ENCODE measurements at places on chromosomes 2 and 18. TPM values are rescaled to one million over a fixed set of nuclear protein-coding genes. Genes with fewer than 3 reads are reported as not detected.

DNA sequence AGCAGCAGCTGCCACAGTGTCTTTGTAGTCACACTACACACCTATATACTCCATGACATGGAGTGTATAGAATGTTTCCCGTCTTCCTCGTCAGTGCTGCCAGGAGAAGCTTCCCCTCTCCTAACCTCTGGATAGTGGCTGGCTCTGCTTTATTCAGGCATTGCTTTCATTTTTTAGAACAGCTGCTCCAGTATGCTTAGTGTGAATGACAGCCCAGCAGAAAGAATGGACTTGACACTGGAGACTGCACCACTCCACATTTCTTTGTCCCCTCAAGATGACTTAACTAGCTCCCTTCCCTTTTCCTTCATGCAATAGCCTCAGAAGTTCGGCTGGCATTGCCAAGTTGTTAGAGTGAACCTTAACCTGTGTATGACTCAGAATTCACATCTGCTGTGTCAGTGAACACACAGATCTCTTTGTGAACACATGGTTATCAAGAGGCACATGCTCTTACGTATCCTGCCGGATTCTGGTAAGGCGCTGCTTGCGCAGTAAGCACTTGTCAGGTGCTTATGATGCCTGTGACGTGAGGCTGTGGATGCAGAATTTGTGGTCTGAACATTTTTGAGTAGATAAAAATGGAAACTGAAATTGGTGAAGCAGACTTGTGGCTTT lies 73.9 kb downstream of the NEDD4L start:
- DNase-seq = peak; percentile 82

DNA sequence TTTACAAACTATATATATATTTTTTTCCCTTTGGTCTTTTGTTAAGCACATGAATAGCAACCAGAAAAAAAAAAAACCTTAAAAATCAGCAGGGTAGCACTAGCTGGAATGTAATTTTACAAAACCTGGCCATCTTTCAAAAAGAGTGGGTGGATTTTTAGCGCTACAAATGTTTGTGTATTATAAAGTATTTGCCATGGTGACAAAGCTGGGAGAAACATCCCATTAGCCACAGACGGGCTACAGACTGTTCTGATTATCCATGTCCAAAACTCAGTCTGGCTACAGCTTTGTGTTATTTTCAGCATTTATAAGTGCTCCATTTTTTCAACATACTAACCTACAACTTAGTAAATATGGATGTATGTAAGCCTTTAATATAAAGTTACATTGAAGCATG lies 249.5 kb upstream of the TANK start:
- peak; percentile 79 for DNase-seq

DNA sequence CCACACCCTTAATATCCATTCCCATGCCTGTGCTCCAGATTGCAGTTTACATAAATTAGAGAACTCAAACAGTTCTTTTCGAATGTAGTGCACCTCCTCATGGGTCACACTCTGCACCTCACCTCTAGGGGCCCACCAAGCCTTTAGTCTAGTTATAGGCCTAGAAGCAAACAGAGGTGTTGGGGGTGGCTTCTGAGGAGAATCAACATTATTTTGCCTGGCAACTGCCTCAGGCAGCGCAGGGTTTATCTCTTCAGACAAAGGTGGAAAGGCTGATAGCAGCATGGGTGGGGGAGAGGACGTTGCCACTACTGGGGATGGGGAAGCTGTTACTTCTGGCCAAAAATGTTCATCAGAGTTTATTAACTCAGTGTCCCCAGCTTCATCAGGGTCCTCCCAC lies 5.0 kb upstream of the GYPC start:
- DNase-seq = no peak

DNA sequence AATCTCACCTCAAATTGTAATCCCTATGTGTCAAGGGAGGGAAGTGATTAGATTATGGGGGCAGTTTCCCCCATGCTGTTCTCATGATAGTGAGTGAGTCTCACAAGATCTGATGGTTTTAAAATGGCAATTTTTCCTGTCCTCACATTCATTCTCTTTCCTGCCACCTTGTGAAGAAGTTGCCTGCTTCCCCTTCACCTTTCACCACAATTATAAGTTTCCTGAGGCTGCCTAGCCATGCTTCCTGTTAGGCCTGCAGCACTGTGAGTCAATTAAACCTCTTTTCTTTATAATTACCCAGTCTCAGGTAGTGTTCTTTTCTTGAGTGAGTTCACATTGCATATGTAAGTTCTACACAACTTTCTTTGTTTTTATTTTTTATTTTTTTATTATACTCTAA lies 271.5 kb downstream of the EXOC6B start:
- DNase-seq = no peak

GRCh38 chr2:186780701-186781316 lies 68.2 kb downstream of the ZSWIM2 start:
- peak; percentile 46 for DNase-seq

DNA sequence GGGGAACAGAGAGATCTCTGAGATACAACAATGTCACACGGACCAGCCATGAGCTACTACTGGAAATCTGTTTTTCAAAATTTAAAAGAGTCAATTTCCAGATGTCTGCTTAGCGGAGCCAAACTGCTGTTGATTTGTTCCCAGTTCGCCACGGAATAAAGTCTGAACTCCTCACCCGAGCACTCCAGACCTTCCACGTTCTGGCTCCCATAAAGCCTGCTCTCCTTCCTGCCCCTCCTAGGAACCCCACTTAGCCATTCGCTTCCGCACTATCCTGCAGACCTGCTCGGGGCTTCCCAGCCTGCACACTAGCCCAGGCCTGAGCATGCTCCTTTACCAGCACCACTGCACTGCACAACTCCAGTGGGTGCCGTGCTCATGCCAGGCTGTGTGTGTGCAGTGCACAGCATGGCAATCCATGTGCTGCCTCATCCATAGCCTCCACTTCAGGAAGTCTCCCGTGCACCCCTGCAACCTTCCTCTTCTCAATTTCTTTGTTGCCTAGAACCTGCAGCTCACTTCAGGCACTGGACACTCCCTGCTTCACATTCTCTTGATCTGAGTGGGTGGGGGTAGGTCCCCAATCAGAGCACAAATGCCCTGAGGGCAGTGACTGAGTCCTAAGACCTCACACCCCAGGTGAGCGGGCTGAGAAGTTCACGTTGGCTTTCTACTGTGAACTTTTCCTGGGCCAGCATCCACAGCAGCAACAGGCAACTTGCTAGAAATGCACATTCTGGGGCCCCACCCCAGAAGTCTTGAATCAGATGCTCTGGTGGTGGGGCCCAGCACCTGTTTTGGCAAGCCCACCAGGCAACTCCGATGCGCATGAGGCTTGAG lies 53.7 kb downstream of the ZBTB7C start:
- DNase-seq = no peak

- DNase-seq = no peak
These were observed at the start of gene DLX1 for GRCh38 chr2:172085460-172086159. TSS of gene DLX1 (plus strand) at chr2:172085507. CDS start at chr2:172085678, 171 bp downstream.

- no peak for DNase-seq
These were observed 94.5 kb downstream of the GYPC start for GRCh38 chr2:126750506-126750905.

GRCh38 chr2:170548304-170548703 lies 166.8 kb upstream of the SP5 start:
- no peak for DNase-seq

The LCT gene
- total RNA-seq = not detected

The MC4R gene
- not detected for total RNA-seq
